NCI-H345 (cell line): ENCODE measurements at places on chromosomes 11 and 22.

DNA sequence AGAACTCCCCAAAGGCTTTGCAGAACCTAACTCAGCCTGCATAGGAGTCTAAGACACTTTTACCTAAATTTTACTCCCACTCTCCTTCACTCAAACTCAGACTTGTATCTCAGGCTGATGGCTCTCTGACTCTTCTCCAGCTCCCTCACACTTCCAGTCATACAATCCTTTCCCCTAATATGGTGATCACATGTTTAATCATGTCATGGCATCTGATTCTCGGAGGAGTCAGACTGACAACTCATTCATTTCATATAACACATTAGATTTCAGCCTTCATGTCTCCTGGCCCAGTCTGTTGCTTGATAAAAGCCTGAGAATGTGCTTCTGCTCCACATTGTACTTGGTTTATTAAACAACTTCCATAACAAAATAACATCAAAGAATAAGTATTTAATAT, 1503.9 kb upstream of the TENM4 start:
- DNase-seq: no peak

- no peak for DNase-seq
Observed at GRCh38 chr11:14773755-14774154, 118.3 kb downstream of the CYP2R1 start.

- no peak for DNase-seq
Observed at GRCh38 chr11:33234397-33235190, 22.6 kb upstream of the HIPK3 start.

DNA sequence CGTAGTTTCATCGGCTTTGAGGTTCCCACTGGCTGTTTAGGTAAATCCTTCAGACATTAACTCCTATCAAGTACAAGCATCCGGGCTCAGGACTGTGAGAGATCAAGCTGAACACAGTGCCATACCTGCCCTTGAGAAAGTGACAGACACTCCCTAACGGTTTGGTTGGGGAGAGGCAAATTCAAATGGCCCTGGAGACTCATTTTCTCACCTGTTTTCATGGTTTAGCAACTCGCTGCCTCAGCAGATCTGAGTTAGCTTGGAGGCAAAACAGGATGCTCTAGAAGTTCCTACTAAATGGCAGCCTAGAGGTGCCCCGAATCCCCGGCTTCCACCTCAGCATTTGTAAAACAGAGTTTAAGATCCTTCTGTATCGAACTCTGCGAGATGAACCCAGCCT, 3.6 kb upstream of the FBXO3 start:
- DNase-seq: no peak

DNA sequence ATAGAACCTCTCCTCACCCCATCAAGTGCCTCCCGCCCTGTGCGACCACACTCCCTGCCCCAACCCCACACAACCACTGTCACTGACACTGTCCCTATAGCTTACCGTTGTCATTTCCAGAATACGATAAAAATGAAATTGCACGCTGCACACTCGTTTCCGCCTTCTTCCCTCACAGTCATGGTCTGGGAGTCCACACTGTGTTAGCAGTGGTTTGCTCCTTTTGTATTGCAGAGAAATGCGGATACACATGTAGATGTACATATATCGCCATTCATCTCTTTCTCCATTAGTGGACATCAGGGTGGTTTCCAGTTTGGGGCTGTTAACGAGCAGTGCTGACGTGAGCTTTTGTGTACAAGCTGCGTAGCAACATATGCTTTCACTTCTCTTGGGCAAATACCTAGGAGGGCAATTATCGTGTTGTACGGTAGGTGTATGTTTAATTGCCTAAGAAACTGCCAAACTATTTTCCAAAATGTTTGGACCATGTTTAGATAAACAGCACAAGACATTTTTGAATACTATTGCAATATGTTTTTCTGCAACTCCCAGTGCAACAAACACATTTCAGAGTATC, 59.2 kb upstream of the CD5 start:
- DNase-seq: no peak

GRCh38 chr22:33519071-33519973, 401.0 kb downstream of the LARGE1 start:
- peak; percentile 61 for DNase-seq

GRCh38 chr11:67269401-67270255, 3.4 kb downstream of the GRK2 start:
- no peak for DNase-seq

DNA sequence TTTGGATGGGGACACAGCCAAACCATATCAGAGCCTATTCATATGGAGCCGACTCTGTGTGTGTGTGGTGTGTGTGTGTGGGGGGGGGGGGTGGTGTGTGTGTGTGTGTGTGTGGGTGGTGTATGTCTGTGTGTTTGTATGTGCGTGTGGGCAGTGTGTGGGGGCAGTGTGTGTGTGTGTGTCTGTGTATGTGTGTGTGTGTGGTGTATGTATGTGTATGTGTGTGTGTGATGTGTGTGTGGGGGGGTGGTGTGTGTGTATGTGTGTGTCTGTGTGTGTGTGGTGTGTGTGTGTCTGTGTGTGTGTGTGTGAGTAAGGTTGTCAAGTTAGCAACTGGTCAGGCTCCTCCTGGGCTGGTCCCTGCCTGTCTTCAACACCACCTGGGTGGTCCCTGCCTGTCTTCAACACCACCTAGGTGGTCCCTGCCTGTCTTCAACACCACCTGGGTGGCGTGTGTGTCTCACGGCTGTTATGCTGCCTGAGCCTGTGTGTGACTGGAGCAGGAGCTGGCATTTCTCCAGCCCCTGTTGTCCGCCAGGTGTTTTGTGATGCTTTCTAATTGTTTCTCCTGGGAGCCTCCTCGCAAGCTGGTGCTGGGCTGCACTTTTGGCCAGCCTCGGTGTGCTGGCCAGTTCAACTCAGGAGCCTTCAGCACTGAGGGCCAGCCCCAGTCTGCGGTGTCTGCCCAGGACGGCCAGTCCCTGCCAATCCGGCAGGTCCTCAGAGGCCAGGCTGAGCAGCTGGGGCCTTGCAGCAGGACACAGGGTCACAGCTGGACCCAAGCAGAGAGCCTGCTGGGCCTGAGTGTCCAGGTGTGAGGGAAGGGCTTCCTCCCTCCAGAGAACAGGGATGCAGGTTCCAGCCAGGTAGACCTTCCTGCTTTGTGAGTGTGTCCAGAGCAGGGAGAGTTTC, 21.5 kb upstream of the PVALB start:
- peak; percentile 57 for DNase-seq

DNA sequence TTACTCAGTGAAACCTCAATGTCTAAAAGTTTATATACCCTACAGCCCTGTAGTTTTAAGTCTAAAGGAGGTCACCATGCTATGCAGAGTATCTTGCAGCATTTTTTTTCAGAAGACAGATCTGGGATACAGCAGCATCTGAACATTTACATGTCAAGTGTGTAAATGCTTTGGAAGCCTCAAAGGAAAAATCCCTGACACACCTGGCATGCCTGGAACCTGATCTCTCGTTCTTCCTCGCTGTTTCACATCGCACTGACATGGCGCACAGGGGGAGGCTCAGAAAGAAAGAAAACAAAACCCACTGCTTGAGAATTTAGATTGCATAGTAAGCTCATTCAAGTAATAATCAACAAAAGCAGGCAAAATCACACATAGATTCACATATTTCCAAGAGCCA, 31.0 kb downstream of the PAX6 start:
- no peak for DNase-seq

- DNase-seq: peak; percentile 70
Observed at GRCh38 chr22:43174941-43175531, 11.9 kb downstream of the TTLL12 start.

- DNase-seq: no peak
Observed at GRCh38 chr22:41911001-41911611, 3.8 kb downstream of the SHISA8 start.

DNA sequence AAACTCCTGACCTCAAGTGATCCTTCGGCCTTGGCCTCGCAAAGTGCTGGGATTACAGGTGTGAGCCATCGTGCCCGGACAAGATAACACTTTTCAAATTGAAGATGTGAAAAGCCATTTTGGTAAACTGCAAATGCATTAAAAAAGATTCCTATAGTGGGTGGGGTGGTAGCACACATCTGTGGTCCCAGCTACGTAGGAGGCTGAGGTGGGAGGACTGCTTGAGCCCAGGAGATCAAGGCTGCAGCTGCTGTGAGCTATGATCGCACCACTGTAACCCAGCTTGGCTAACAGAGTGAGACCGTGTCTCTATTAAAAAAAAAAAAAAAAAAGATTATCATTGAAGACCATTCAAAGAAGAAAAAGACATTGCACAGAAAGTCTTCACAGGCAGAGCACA, 16.9 kb upstream of the ARFGAP3 start:
- DNase-seq: no peak

DNA sequence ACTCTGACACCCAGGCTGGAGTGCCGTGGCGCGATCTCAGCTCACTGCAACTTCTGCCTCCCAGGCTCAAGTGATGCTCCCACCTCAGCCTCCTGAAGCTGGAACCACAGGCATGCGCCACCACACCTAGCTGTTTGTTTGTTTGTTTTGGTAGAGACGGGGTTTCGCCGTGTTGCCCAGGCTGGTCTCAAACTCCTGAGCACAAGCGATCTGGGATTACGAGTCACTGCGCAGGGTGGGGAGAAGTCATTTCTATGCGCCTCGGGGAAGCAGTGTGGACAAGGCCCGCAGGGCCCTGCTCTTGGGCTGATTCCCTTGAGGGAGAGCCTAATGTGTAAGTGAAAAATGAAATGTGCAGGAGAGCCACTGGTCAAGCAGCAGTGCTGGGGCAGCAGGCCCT, 19.6 kb upstream of the SEPTIN5 start:
- DNase-seq: no peak

- no peak for DNase-seq
Observed at GRCh38 chr11:123924027-123924426, 15.4 kb upstream of the OR4D5 start.

GRCh38 chr11:4979036-4979435, 15.6 kb upstream of the OR51L1 start:
- DNase-seq: no peak

GRCh38 chr11:17744151-17744940, 9.8 kb downstream of the KCNC1 start:
- DNase-seq: no peak

GRCh38 chr22:30856741-30857502, 111.7 kb downstream of the MORC2 start:
- DNase-seq: no peak

DNA sequence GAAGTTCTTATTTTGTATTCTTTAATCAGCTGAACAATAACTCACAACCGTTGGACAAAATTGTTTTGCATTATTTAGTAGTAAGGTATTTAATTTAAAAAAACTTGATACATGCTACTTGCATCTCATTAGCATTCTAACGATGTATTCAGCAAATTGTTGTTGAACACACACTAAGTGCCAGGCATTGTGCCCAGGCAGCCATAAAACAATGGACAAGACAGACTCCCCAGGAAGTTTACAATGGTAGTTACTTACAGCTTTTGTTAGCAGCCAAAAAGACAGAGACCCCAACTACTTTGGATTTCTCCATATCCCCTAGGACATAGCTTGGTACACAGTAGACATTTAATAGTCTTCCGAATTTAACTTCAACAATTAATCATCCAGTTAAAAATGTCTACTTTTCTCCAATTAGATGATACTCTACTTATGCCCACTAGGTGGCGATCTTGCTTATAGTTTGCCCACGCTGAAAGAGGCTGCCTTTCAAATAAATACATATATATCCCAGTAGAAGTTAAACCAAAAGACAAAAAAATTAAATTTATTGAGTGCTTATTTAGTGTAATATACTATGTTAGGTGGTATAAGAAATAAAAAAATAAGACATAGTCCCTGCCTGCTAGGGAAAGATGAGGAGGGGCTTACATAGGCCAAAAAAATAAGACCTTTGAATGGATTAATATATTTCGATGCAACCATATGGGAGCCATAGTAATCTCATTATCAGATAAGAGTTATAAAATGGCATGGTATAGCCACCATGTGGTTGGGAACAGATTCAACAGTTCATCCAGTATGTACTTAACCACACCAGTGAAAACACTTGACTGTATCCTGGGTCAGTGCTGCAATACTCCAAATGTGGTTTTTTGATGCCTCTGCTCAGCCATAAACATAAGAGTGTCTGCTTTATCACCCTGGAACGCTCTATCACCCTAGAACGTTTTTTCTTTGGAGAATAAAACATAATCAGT, 2.0 kb upstream of the FJX1 start:
- peak; percentile 57 for DNase-seq

DNA sequence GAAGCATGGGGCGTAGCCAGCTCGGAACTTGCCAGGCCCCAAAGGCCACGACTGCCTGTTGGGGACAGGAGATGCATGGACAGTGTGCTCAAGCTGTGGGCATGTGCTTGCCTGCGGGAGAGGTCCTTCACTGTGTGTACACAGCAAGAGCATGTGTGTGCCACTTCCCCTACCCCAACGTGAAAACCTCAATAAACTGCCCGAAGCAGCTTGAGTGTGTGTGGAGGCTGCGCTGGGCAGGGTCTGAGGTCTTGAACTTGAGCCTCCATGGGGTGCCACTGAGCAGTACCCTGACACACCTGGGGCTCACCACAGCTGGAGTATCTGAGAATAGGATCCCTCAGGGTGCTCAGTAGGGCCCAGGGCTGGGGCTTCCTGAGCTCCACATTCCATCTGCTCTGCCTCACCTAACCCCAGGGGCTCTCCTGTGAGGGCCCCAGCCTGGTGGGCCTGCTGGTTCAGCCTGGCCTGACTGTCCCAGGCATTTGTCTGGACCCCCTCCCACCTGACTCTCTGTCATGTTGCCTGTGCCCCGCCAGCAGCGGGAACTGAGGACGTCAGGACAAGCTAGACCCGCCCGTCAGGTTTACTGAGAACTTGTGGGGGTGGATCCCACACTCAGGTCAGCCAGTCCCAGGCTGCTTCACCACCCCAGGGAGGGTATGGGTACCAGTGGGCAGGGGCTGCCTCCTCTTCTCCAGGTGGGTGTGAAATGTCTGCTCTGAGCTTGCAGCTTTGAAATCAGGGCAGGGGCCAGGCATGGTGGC, 3.2 kb downstream of the RASSF7 start:
- DNase-seq: no peak

DNA sequence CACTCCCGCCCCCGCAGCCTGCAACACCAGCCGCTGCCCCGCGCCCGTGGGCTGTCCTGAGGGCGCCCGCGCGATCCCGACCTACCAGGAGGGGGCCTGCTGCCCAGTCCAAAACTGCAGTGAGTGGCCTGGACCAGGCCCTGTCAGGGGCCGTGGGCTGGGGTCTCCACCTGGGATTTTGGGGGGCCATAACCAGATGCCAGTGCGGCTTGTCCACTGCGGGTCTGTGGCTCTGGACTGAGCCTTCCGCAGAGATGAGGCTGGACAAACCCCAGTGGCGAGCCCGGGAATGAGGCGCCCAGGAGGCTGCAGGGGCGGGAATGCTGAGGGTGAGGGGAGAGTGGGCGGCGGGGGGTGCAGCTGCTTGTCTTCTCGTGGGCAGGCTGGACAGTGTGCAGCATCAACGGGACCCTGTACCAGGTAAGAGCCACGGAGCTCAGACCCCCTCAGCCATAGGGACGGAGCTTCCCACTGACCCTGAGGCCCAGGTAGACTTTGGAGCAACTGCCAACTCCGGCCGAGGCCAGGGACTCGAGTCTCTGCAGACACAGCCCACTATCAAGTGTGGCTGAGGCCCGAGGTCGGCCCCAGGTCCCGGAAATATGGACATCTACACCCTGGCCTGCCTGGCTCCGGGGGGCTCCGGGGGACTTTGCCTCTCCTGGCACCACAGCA, 24.8 kb upstream of the MUC5B start:
- no peak for DNase-seq
